ENCODE measurements at places on chromosomes 1 and 21. TPM values are rescaled to one million over a fixed set of nuclear protein-coding genes. Genes with fewer than 3 reads are reported as not detected.

GRCh38 chr21:46195595-46196195 lies 11.4 kb upstream of the SPATC1L start:
- DNase-seq = no peak
- H3K4me1 ChIP-seq = no peaks in the 10 kb centered on the region
- H3K27me3 ChIP-seq = no peaks in the 10 kb centered on the region
- no peak overlapping the region for H3K4me3 ChIP-seq
- H3K36me3 ChIP-seq = peaks cover 50% of the 10 kb centered on the region
- no peak overlapping the region for H3K27ac ChIP-seq

DNA sequence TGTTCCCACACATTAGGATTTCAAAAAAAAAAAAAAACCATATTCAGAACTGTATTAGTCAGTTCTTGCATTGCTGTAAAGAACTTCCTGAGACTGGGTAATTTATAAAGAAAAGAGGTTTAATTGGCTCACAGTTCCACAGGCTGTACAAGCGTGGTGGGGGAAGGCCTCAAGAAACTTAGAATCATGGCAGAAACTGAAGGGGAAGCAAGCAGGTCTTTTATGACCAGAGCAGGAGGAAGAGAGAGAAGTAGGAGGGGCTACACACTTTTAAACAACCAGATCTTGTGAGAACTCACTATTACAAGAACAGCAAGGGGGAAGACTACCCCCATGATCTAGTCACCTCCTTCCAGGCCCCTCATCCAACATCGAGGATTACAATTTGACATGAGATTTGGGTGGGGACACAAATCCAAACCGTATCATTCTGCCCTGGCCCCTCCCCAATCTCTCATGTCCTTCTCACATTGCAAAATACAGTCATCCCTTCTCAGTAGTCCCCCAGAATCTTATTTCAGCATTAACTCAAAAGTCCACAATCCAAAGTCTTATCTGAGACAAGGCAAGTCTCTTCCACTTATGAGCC lies 51.8 kb downstream of the POU2F1 start:
- peaks cover 26% of the 10 kb centered on the region for H3K4me1 ChIP-seq
- H3K36me3 ChIP-seq = peaks cover 2% of the 10 kb centered on the region
- no peak for DNase-seq
- no peak overlapping the region for H3K27ac ChIP-seq

GJB4 gene
- not detected for total RNA-seq

DNA sequence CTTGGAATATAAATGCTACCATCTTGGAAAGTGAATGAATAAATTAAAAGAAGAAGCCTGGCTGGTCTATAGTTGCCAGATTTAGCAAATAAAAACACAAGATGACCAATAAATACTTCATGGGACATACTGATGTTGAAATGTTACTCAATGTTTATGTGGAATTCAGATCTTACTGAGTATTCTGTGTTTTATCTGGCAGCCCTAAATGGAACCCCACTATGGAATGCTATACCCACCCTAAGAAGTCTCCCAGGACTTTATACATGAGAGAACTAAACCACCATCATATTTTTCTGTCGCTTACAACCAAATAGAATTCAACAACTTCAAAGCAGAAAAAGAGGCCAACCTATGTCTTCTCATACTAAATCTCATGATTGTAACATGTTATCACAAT lies 177.6 kb upstream of the HMCN1 start:
- no peak overlapping the region for H3K27ac ChIP-seq
- no peak overlapping the region for H3K4me3 ChIP-seq
- peaks cover 17% of the 10 kb centered on the region for H3K36me3 ChIP-seq
- H3K4me1 ChIP-seq = peaks cover 36% of the 10 kb centered on the region

GRCh38 chr1:63622849-63623566 lies 29.8 kb downstream of the PGM1 start:
- no peaks in the 10 kb centered on the region for H3K36me3 ChIP-seq
- no peaks in the 10 kb centered on the region for H3K27me3 ChIP-seq
- H3K4me3 ChIP-seq = no peak overlapping the region
- DNase-seq = no peak
- no peak overlapping the region for H3K27ac ChIP-seq
- peaks cover 15% of the 10 kb centered on the region for H3K4me1 ChIP-seq

- H3K27ac ChIP-seq = no peak overlapping the region
- H3K4me1 ChIP-seq = no peaks in the 10 kb centered on the region
- H3K27me3 ChIP-seq = no peaks in the 10 kb centered on the region
- H3K4me3 ChIP-seq = no peak overlapping the region
- H3K36me3 ChIP-seq = no peaks in the 10 kb centered on the region
These were observed 670.5 kb downstream of the KIF26B start for GRCh38 chr1:245825128-245825901.

SPATA46 gene
- not detected for total RNA-seq

DNA sequence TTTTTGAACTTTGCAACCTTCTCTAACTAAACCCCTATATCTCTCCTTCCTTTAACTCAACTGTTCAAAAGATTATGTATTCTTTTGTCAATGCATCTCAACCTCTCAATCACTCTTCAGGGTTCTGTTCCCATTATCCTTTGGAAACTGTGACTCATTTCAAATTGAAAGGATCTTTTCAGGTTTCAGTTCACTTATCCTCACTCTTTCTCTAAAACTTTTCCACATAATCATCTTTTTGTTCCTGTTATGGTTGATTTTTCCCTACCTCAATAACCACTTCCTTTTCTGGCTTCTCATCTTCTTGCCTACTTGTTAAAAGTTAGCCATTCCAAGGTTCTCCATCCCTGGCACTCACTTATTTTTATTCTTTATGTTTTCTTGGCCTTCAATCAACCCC lies 56.2 kb upstream of the NUF2 start:
- no peak for DNase-seq
- no peak overlapping the region for H3K27ac ChIP-seq
- H3K4me1 ChIP-seq = peaks cover 4% of the 10 kb centered on the region
- H3K27me3 ChIP-seq = no peaks in the 10 kb centered on the region
- H3K4me3 ChIP-seq = no peak overlapping the region

TRABD2B gene
- total RNA-seq = not detected

GRCh38 chr21:45029948-45030681 lies 44.3 kb upstream of the ADARB1 start:
- no peak for DNase-seq
- peaks cover 7% of the 10 kb centered on the region for H3K27me3 ChIP-seq
- H3K36me3 ChIP-seq = no peaks in the 10 kb centered on the region
- no peak overlapping the region for H3K27ac ChIP-seq
- peaks cover 5% of the 10 kb centered on the region for H3K4me1 ChIP-seq

- DNase-seq = no peak
- H3K27ac ChIP-seq = peak overlapping the region; percentile 10
- H3K4me3 ChIP-seq = no peak overlapping the region
These were observed 298.5 kb downstream of the SRGAP2C start for GRCh38 chr1:121483234-121483633.

SLC2A5 gene
- total RNA-seq = not detected

RAVER2 gene
- total RNA-seq = 0.70 TPM

- H3K4me1 ChIP-seq = peaks cover 3% of the 10 kb centered on the region
- no peaks in the 10 kb centered on the region for H3K36me3 ChIP-seq
- no peaks in the 10 kb centered on the region for H3K27me3 ChIP-seq
- H3K27ac ChIP-seq = no peak overlapping the region
These were observed 1.8 kb upstream of the TTC34 start for GRCh38 chr1:2803086-2803930.

CA6 gene
- total RNA-seq = 6.4 TPM

- peaks cover 35% of the 10 kb centered on the region for H3K36me3 ChIP-seq
- no peak for DNase-seq
- no peak overlapping the region for H3K27ac ChIP-seq
- H3K4me3 ChIP-seq = no peak overlapping the region
- peaks cover 4% of the 10 kb centered on the region for H3K4me1 ChIP-seq
These were observed 19.8 kb downstream of the NRIP1 start for GRCh38 chr21:15045017-15045416.

- peaks cover 2% of the 10 kb centered on the region for H3K36me3 ChIP-seq
- DNase-seq = no peak
- H3K27me3 ChIP-seq = peaks cover 52% of the 10 kb centered on the region
- no peak overlapping the region for H3K27ac ChIP-seq
These were observed 1.6 kb upstream of the KDF1 start for GRCh38 chr1:26961826-26962225.

- H3K27me3 ChIP-seq = no peaks in the 10 kb centered on the region
- H3K27ac ChIP-seq = no peak overlapping the region
- no peak for DNase-seq
- no peaks in the 10 kb centered on the region for H3K4me1 ChIP-seq
- no peaks in the 10 kb centered on the region for H3K36me3 ChIP-seq
- no peak overlapping the region for H3K4me3 ChIP-seq
These were observed 277.2 kb downstream of the KCTD3 start for GRCh38 chr1:215844266-215844665.

- H3K36me3 ChIP-seq = peaks cover 37% of the 10 kb centered on the region
- H3K4me3 ChIP-seq = no peak overlapping the region
- no peaks in the 10 kb centered on the region for H3K27me3 ChIP-seq
These were observed 100.5 kb upstream of the COA6 start for GRCh38 chr1:234272656-234273312.

DNA sequence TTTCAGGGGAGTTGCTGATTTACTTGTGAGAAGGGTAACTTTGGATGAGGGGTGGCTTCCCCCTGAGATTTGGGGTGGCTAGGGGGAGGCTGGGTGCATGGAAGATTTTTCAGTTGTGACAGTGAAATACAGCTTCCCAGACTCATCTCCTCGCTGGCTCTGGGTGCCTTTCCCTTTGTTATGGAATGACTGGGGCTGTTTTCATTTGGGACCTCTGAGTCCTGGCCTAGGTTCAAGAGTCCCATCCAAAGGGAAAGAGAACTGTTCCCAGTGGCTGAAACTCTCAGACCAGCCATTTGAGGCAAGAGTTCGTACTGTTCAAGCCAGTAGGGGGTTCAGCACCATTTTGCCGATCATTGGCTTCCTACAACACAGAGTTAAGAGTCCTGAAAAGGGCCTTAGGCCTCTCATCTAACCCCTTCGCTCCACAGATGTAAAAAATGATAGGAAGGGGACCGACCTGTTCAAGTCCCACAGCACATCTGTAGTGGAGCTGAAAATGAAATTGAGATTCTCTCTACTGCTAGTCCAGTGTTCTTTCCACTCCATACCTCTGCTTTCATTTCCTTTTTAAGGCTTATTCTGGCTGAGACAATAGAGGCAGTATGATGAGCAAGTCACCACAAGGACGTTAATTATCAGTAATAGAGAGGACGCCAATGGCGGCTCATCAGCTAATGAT lies 958 bp downstream of the DDR2 start:
- DNase-seq = no peak
- no peaks in the 10 kb centered on the region for H3K36me3 ChIP-seq
- no peaks in the 10 kb centered on the region for H3K4me1 ChIP-seq

DNA sequence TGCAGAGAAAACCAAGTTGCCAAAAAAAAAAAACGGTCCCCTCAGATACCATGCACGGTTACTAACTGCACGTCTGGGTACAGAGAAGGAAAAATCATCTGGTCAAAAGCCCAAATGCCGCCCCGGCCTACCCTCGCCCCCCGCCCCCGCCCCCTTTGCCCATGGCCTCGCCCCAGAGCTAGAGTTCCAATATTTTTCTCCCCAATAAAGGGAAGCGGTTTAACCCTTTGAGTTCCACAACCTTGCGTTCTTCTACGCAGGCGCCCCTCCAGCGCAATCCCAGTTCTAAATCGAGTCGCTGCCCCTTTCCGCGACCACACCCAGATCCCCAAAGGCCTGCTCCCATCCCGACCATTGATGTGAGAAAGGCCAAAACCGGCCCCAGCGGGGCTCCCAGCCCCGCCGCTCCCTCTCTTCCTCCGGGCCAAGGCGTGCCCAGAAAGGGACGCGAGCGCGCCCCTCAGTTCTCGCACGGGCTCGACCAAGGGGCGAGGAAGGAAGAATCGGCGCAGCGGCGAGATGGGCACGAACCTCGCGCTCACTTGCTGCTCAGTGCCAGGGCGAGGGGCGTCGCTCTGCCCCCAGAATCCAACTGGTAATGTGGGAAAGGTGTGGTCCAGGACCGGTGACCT lies 797 bp downstream of the WDR47 start:
- peaks cover 6% of the 10 kb centered on the region for H3K27me3 ChIP-seq
- peaks cover 20% of the 10 kb centered on the region for H3K4me1 ChIP-seq
- no peaks in the 10 kb centered on the region for H3K36me3 ChIP-seq
- DNase-seq = peak; percentile 52
- peak overlapping the region; percentile 89 for H3K27ac ChIP-seq
- H3K4me3 ChIP-seq = peak overlapping the region; percentile 87

ELAVL4 gene
- total RNA-seq = not detected

- H3K27ac ChIP-seq = peak overlapping the region; percentile 73
These were observed 225.6 kb upstream of the FGGY start for GRCh38 chr1:59071289-59071688.

FMO1 gene
- not detected for total RNA-seq

DNA sequence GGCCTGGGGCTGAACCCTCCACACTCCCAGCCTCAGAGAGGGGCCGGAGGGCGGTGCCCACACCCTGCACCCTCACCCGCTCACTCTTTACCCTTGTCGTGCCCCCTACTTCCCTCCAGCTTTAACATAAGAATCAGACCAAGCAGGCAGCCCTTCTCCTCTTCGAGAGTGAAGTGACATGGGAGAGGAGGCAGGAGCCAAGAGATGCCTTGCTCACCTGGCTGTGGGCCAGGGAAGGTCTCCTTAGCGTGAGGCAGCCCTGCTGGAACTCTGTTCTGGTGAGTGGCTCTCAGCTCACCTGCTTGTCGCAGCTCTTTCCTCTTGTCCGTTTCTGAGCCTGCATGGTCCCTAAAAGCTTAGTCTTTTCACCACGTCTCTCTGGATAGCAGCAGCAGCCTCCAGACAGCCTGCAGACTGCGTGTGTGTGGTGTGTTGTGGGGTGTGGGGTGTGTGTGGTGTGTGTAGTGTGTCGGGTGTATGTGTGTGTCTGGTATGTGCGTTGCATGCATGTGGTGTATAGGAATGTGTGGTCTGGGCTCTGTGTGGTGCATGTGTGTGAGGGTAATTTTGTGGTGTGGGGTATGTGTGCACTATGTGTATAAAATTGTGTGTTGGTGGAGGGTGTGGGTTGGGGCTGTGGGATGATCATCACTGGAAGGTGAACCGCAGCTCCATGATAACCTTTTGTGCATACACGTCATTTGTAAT lies 86.7 kb downstream of the CCDC185 start:
- H3K4me3 ChIP-seq = no peak overlapping the region
- H3K36me3 ChIP-seq = no peaks in the 10 kb centered on the region
- no peak for DNase-seq
- no peaks in the 10 kb centered on the region for H3K4me1 ChIP-seq
- H3K27me3 ChIP-seq = peaks cover 15% of the 10 kb centered on the region

CRYAA gene
- total RNA-seq = not detected

DNA sequence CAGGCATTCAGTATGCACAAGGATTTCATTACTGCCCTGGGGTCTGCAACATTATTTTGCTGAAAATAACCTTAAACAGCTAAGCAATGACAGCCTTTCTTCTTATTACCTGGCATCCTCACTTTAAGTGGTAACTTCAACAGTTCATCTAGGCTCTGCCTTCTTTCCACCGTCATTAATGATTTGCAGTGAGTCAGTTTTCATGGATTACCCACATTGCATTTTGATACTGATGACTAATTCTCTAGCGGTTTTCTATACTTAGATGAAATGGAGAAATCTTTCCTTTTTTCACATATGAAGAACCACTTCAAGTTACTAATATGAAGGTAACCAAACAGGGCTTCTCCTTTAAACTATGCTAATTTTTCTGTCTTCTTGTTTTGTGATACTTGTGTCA lies 226.9 kb upstream of the TMPRSS15 start:
- H3K4me3 ChIP-seq = no peak overlapping the region
- DNase-seq = no peak
- H3K27ac ChIP-seq = no peak overlapping the region
- no peaks in the 10 kb centered on the region for H3K4me1 ChIP-seq
- H3K27me3 ChIP-seq = no peaks in the 10 kb centered on the region

- no peaks in the 10 kb centered on the region for H3K4me1 ChIP-seq
- no peaks in the 10 kb centered on the region for H3K27me3 ChIP-seq
These were observed 104.6 kb upstream of the ACTRT2 start for GRCh38 chr1:2916706-2917105.

GRCh38 chr1:59718064-59718988 lies 96.4 kb upstream of the HOOK1 start:
- no peak for DNase-seq
- H3K27me3 ChIP-seq = no peaks in the 10 kb centered on the region
- no peaks in the 10 kb centered on the region for H3K4me1 ChIP-seq
- H3K4me3 ChIP-seq = no peak overlapping the region
- H3K27ac ChIP-seq = no peak overlapping the region

HLCS gene
- 15.5 TPM for total RNA-seq

All from activated CD8-positive, alpha-beta T cell treated with anti-CD3 and anti-CD28 coated beads, Interleukin-2, amount 10 ng/mL, durations not matched to agents 7 days and 5 days (primary cell).